ENCODE measurements at places on chromosomes 12 and 14. TPM values are rescaled to one million over a fixed set of nuclear protein-coding genes. Genes with fewer than 3 reads are reported as not detected.

The GRIP1 gene
- total RNA-seq, result 8.3 TPM

DNA sequence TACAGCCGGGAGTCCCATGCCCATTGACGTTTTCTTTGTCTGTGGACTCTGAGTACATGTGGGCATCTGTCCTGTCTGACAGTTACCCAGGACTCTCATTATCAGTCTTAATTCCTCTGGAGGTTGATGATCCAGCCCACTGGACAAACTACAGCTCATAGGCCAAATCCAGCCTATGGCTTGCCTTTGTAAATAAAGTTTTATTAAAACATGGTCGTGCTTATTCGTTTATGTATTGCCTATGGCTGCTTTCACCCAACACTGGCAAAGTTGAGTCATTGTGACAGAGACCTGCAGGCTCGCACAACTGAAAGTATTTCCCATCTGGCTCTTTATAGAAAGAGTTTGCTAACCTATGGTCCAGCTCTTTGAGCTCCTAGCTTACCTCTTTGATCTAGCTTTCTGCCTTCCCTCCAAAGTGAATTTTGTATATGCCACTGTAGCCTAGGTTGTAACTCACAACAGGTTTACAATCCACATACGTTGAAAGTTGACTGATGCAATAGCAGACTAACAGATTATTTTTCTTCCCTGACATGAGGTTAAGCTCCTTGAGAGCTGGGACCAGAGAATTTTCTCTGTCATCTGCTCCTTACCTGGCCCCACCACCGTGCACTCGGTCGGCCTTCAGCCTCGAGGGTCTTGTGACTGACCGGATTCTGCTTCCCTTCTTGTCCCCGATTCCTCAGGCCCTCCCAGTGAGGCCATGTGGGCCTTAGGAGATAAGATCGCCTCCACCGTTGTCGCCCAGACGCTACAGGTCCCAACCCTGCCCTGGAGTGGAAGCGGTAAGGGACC lies 57.3 kb downstream of the ACACB start:
- DNase-seq, result no peak

GRCh38 chr12:1529862-1530591 lies 64.4 kb downstream of the FBXL14 start:
- peak; percentile 35 for DNase-seq

The KCNK13 gene
- total RNA-seq, result 6.6 TPM

- no peak for DNase-seq
These were observed 3.8 kb downstream of the USP15 start for GRCh38 chr12:62263966-62264365.
